ENCODE measurements at places on chromosomes 2 and 18.

DNA sequence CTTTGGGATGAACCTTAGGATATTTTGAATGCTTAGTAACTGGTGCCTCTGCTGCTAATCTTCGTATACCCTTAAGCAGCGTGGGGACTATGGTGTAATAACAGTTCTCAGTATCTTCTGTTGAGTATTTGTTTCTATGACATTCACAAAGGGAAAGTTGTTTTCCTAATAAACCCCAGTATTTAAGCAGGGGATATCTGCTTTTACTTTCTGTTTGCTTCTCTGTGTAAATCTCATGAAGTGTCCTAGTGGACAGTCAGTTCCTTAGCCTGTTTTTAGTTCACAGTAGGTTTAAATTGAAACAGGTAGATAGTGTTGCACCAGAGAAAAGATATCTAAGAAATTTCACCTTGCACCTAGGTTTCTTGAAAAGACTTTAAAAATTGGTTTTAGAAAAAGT, 14.9 kb downstream of the KIAA1328 start:
- DNase-seq: no peak

DNA sequence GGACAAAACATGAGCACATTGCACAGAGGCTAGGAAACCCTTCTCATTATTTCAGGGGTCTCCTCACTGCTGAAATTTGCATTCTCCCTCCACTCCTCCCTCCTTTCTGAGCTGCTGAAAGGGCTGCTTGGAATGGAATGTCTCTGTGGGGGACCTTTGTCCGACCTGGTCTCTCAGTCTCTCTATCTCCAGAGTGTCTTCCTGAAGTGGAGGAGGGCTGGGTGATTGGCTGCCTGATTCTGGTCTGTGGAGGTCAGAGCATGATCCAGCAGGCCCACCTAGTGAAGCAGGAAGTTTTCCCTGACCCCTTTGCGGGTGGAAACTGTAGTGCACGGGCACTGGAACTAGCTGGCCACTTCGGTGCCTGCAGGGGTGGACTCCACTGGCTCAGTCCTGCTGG, 560.5 kb upstream of the HS6ST1 start:
- DNase-seq: no peak

- DNase-seq: no peak
These were observed 801.3 kb upstream of the ID2 start for GRCh38 chr2:7880566-7880965.

- DNase-seq: no peak
These were observed 54.9 kb upstream of the CRIM1 start for GRCh38 chr2:36300697-36301096.

- DNase-seq: peak; percentile 11
These were observed 111.1 kb downstream of the ADCYAP1 start for GRCh38 chr18:1015777-1016176.

GRCh38 chr18:69843015-69843414, 104.7 kb downstream of the CD226 start:
- no peak for DNase-seq

GRCh38 chr2:96763511-96764252, 3.0 kb downstream of the CNNM4 start:
- DNase-seq: peak; percentile 34

- DNase-seq: no peak
These were observed 257.3 kb downstream of the AGPS start for GRCh38 chr2:177649568-177650518.

- DNase-seq: no peak
These were observed 775.4 kb downstream of the TSN start for GRCh38 chr2:122530814-122531213.

DNA sequence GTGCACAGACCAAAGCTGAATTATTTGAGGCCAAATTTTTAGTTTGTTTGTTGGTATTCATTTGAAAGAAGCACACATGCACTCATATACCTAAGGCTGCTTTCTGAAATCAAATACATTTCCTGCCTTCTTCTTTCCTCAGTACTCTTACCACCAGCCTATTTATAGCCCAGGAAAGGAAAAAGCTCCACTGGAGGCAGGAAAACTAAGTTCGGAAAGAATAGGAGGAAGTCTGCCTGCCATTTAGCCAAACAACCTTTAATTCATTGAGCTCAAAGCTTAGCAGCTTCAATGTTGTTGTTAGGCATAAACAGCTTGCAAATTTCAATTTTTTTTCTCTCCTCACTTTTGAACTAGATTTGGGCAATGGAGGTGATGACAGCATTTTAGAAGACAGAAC, 40.4 kb upstream of the RASGRP3 start:
- no peak for DNase-seq

GRCh38 chr18:44507729-44508325, 172.9 kb upstream of the SETBP1 start:
- DNase-seq: no peak

DNA sequence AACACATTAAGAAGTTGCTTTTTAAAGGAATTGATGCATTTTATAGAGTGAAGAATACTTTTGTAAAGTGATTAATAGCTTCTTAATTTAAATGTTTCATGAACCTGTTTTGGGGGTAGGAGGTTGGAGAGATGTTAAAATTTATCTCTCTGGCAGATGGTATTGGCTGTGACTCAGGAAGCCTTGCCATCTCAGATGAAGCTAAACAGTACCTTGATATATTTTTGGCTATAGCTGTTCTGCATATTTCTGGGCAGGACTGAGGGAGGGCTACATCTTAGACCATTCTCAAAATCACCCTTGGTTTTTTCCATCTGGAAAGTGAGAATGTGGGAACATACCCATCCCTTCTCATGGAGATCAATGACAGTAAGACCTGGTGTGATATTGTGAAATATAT, 13.4 kb downstream of the CAPN14 start:
- no peak for DNase-seq

DNA sequence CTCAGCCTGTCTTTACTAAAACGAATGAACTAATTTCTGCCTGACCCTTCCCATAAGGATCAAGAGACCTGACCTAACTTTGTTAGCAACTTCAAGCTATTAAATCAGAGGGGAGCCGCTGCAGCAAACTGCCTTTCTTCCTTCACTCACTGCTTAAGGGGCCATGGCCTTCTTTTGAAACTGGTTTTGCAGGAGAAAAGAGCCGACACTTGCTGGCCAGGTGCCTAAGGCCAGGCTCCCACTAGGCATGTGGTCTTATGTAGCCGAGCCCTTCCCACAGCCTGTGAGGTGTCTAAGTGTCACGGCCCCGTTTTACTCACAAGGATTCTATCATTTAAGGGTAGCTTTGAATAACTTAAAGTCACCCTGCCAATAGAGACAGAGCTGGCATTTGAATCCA, 130.8 kb downstream of the ZNF236 start:
- no peak for DNase-seq

DNA sequence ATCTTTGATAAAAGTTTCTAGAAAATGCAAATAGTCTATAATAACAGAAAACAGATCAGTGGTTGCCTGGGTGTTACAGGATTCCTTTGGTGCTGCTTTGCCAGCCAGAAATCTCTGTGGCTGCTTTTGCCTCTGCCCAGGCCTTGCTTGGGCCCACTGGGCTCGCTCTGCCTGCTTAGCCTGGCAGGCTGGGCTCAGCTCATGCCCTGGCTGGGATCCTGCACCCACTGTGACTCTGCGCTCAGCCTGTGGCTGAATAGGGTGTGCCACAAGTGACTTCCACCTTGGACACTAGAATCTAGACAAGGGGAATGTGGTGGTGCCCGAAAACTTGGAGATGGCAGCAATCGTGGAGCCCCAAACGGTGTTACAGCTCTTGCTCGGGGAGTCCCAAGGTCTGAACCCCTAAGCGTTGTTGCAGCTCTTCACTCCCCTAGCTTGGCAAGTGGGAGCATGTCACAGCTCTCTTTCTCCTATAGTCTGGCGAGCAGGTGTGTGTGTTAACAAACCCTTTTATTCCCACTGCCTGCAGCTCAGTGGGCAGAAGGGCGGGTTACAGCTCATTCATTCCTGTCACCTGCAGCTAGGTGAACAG, 50.9 kb downstream of the FBXO48 start:
- no peak for DNase-seq

GRCh38 chr2:45889053-45889452, 237.6 kb downstream of the PRKCE start:
- no peak for DNase-seq

GRCh38 chr2:144004742-144005141, 515.2 kb downstream of the ZEB2 start:
- DNase-seq: no peak

- DNase-seq: no peak
These were observed 41.2 kb upstream of the KLF11 start for GRCh38 chr2:10002109-10002508.

GRCh38 chr2:39234754-39235153, 9.0 kb downstream of the CDKL4 start:
- no peak for DNase-seq

DNA sequence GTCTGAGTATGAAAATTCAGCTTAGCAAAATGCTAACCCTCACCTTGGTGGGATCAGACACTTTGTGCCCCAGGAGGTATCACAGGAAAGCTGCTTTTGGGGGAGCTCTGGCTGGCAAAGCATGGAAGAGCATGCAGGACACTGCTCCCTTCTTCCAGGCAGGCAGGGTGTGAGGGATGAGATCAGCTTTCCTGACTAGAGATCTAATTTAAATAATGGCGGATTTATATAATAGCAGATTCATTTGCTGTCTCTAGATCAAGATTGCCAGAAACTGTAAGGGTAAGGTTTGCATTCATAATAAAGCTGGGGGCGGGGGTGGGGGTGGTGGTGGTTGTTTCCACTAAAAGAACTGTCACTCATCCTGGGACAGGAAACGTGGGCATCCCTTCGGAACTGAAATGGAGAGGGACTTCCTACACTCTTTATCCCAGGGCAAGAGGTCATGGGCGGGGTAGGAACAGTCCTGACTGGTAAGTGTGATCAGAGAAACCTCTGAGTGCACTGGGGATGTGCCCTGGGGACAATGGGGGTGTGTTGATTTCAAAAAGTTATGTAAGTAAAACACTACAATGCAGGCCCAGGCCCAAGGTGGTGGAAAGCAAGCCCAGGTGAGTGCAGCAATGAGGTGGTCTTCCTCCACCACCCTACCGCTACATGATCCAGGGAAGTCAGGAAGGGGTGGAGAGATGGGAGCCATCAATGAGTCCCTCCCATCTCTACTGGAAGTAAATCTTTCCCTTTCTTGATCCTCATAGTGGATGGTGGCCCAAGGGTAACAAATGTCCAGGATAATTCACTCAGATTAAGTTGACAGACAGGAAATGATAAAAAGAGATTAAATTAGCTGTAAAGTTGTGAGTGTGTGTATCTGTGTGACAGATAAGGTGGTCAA, 171.4 kb upstream of the SERPINE2 start:
- DNase-seq: no peak

- peak; percentile 41 for DNase-seq
These were observed 233.7 kb downstream of the METTL4 start for GRCh38 chr18:2337552-2338141.

GRCh38 chr2:42722320-42723190, 41.4 kb downstream of the OXER1 start:
- DNase-seq: peak; percentile 50

DNA sequence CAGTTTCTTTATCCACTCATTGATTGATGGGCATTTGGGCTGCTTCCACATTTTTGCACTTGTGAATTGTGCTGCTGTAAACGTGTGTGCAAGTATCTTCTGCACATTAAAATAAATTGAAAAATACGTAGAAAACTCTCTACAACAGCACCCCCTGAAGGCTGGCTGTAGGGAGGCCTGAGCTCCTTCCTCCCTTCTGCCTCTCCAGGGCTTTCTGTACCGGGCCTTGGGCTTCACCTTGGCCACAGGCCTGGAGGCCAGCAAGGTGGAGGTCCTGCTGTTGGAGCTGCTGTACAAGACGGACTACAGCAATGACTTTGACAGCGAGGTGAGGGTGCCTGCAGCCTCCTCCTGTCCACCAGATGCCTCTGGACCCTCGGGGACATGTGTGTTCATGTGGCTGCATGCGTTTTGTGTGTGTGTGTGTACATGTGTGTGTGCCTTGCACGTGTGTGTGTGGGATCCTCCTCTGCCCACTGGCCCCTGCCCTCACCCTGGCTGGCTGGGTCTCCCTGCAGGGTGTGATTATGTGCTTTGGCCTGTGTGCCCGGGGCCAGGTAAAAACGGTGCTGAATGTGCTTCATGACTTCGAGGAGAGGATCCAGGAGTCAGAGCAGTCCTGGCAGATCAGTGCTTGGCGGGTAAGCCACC, 29.2 kb downstream of the MROH2A start:
- no peak for DNase-seq

- no peak for DNase-seq
These were observed 95.8 kb upstream of the GPC1 start for GRCh38 chr2:240339411-240340360.
